ENCODE measurements at places on chromosomes 2 and 18.

DNA sequence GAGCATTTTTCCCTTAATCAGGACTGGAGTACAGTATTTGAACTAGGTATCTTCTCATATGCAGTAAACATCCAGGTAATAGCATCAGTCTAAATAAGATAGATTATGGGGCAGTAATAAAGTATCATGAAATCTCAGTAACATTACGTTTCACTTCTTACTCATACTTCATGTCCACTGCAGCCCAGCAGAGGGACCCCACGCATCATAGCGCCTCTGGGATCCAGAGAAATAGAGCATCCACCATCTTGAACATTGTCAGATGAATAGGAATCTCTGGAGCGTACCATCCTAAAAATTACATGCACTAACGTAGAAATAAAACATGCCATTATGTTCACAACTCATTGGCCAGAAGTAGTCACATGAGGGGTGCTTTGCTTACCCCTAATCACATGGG is 499.0 kb downstream of the CPS1 start:
- DNase-seq, result no peak

GRCh38 chr2:235908826-235909225 is 259.4 kb downstream of the GBX2 start:
- DNase-seq, result no peak

DNA sequence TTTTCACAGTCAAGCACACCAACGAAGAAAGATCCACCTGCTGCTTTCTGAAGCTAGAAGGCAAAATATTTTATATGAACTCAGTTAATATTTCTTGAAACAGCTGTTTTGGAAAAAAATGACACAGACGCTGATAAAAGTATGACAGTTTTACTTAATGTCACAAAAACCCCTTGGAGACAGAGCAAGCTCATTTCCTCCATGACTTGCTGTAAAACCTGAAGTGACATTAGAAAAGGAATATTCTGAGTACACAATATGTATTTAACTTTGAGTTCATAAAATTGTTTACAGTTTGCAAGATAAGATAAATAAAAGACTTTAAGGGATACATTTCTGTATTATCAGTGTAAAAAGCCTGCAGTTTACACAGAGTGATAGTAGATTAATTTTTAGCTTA is 105.4 kb downstream of the DSEL start:
- no peak for DNase-seq

- DNase-seq, result peak; percentile 32
These were observed 261.0 kb upstream of the CXCR4 start for GRCh38 chr2:136378712-136379595.

DNA sequence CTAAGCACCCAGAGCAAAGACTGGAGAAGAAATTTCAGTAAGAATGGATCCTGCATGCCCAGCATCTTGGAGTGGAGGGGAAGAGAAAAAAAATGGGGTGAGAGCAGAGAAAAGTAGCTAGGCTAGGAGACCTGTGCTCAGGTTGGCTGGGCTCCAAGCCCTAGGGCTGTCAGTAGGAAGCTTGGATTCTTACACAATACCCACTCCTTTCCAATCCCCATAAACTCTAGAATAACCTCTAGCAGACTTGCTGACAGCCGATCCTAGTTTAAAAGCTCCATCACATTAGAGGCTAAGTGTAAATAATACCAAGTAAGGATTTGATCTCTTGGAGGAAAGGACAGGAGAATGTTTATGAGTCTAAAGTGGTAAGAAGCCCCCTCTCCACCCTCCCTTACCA is 46.2 kb upstream of the NABP1 start:
- DNase-seq, result peak; percentile 92

GRCh38 chr18:72848503-72849237 is 19.1 kb downstream of the NETO1 start:
- no peak for DNase-seq

GRCh38 chr18:10011751-10012150 is 97.9 kb downstream of the VAPA start:
- no peak for DNase-seq

GRCh38 chr18:64409511-64409910 is 260.6 kb upstream of the LINC00305 start:
- no peak for DNase-seq

- peak; percentile 56 for DNase-seq
These were observed 18.6 kb downstream of the LYPD1 start for GRCh38 chr2:132651115-132652045.

DNA sequence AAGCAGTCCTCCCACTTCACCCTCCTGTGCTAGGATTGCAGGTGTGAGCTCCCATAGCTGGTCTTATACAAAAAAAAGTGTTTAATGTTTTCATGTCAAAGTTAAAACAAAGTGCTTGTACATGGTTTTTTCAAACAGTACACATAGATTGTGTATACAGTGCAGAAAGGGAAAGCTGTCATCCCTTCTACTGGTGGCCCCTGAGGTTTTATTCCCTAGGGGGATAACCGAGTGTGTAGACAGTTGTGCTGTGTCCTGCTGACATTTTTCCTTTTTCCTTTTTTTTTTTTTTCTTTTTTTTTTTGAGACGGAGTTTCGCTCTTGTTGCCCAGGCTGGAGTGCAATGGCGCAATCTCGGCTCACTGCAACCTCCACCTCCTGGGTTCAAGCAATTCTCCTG is 10.8 kb downstream of the TUBB6 start:
- DNase-seq, result no peak

DNA sequence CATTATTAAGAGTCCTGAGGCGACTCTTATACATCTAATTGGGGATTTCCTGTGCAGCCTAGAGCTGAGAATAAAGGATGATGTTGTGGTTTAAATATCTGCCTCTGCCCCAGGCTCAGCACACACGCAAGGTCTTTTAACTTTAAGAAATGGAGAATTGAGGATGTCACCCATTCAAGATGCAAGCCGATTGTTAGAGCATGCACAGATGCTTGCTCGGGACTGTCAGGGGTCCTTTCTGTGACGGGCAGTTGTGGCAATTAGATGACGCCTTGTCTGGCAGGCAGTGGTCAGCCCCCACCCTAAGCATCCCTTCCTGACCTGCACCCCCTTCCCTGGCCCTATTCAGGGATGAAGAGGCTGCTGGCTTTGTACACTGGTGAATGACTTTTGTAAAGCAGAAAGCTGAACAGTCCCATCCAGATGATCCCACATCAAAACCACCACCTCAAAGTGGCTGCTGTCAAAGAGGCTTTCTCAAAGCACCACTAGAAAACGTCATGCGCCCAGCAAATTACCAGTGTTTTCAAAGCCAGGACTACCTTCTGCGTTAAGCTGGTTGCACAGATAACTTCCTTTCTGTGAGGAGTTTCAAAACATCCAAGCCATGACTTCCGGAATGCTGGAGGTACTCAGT is 23.7 kb downstream of the FAM178B start:
- peak; percentile 24 for DNase-seq

- DNase-seq, result no peak
These were observed 63.8 kb downstream of the ARL6IP6 start for GRCh38 chr2:152782171-152782570.

- no peak for DNase-seq
These were observed 125.9 kb downstream of the PXDN start for GRCh38 chr2:1618191-1618961.

GRCh38 chr2:174760845-174761473 is 3.3 kb downstream of the CHRNA1 start:
- DNase-seq, result no peak

DNA sequence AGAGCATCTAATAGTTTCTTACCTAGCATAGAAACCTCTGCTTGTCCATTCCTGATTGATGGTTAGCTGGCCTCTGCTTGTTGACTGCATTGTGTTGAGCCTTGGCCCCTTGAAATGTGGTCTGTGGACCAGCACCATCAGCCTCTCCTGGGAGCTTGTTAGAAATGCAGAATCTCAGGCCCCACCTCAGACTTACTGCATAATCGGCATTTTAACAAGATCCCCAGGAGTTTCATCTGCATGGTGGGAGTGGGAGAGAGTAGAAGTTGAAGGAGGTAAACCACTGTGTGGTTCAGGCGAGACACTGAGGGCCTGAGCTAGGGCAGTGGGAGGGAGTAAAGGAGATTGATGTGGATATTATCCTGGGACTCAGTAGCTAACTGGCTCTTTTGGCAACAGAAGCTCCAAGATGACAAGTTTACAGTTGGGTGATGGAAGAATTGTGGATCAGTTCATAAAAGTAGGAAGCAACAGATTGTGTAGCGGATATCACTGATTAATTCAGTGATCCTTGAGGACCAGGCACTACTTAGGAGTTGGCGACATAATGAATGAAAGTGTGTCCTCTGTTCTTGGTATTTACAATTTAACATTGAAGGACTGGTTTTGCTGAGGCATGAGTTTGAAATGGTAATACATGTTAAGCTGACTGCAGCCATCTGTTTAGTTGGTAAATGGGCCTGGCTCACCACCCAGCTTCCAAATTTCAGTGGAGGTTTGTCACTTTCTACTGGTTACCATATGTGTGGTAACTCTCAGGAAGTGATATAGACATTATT is 20.9 kb downstream of the PHLPP1 start:
- no peak for DNase-seq

DNA sequence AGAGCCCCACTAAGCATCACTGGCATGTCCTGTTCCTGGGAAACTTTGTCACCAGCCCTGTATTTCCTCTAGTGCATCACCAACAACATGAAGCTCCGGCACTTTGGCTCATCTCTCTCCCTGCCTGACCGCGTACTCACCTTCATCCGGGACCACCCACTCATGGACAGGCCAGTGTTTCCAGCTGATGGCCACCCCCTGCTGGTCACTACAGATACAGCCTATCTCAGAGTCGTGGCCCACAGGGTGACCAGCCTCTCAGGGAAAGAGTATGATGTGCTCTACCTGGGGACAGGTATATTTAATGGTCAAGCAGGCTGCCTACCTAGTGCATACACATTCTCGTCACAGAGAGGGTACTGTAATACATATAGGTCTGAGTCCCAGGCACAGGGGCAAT is 21.0 kb downstream of the SEMA4F start:
- DNase-seq, result no peak

DNA sequence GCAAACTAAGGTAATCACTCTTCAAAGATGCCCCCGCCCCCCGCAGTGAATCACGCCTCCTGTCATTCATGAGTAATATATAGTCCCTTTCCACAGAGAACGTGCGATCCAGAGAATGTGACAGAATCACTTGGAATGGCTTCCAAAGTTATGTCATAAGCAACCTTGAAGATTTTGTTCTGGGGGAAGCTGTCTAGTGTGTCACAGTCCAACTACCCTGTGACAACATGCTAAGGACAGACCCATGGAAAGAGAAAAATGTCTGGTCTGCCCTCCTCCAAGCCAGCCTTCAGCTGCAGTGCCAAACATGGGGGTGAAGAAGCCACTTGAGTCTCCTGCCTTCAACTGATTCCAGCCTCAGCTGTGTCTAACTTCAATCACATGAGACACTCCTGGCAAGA is 259.1 kb downstream of the SS18 start:
- DNase-seq, result peak; percentile 18

GRCh38 chr2:187529248-187529976 is 24.8 kb downstream of the TFPI start:
- no peak for DNase-seq

DNA sequence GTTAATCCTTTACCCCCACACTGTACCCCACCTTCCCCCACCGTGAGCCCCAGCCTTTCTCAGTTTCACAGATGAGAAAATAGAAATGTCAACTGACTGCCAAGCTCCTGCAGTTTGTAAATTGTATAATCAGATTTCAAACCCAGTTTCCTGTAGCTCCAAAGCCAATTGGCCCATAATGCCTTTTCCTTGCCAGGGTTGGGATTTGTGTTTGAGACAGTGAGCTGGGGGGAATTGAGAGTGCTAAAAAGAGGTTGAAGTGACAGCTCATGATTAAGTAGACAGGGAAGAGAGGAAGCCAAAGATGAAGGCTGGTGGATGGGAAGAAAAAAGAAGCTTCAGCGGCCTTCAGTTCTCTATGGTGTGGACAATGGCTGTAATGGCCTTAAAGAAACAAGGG is 10.7 kb downstream of the OSBPL6 start:
- no peak for DNase-seq

- DNase-seq, result peak; percentile 55
These were observed 267.4 kb downstream of the PHLPP1 start for GRCh38 chr18:62982600-62983251.

DNA sequence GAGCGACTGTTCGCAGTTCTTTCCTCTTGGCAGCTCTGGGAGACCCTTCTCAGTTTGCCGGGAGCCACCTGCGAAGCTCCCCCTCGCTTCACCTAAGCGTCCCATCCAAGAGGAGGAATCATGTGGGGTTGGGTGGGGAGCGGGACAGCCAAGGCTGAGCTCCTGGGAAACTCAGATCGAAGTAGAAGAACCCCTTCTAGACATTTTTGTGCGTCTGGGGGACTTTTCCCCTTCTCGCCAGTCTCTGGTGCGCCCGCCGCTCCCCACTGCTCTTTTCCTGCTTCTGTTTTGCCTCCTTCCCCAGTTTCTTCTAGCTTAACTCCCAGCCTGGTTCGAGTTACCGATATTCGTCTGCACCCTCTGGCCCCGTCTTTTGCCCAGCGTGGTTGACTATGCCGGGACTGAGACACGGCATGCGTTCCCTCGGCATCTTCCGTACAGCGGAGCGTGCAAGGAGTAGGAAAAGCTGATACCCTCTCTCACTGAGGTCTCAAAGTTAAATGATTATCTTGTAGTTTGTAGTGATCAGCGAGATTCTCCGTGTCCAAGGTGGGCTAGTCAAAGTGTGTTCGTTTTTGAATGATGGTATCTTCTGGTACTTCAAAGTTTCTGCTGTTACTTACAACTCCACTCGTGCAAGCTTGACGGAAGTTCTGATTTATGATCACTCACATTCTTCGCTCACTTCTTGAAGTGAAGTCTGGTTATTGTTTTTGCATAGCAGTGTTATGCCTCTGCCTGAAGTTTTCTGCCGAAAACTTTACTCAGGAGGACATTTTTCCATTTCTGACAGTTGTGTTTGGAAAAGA is 664 bp downstream of the CAMKMT start:
- DNase-seq, result peak; percentile 71

DNA sequence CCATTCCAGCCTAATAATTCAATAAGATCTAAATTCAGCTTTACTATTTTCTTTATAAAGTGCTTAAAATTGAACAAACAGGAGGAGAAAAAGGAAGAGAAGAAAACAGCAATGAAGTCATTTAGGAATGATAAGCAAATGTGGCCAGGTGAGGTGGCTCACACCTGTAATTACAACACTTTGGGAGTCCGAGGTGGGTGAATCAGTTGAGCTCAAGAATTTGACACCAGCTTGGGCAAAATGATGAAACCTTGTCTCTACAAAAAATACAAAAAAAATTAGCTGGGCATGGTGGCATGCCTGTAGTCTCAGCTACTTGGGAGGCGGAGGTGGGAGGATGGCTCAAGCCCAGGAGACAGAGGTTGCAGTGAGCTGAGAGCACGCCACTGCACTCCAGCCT is 129.0 kb downstream of the CAMKMT start:
- no peak for DNase-seq

- peak; percentile 72 for DNase-seq
These were observed 67.0 kb downstream of the CHRNA1 start for GRCh38 chr2:174697255-174697654.

- DNase-seq, result no peak
These were observed 6.7 kb upstream of the SALL3 start for GRCh38 chr18:78972930-78973331.

- DNase-seq, result peak; percentile 43
These were observed 51.8 kb downstream of the WDR7 start for GRCh38 chr18:56702946-56703345.

- DNase-seq, result no peak
These were observed 261.5 kb downstream of the TRIB2 start for GRCh38 chr2:12978066-12978835.

- DNase-seq, result no peak
These were observed 11.5 kb upstream of the ASB1 start for GRCh38 chr2:238415036-238415764.
